Metanephros (tissue), 2 donors: ENCODE measurements at places on chromosomes 4 and X. TPM values are rescaled to one million over a fixed set of nuclear protein-coding genes. Genes with fewer than 3 reads are reported as not detected.

The ZNF718 gene
- 17.0 TPM for total RNA-seq

The FMR1NB gene
- total RNA-seq: not detected

The CYBB gene
- total RNA-seq: 27.5 TPM

The COX7B2 gene
- total RNA-seq: not detected

The DRD5 gene
- total RNA-seq: 1.2 TPM

The NDST3 gene
- 5.5 TPM for total RNA-seq

The CXCL13 gene
- total RNA-seq: 0.58 TPM

The IL21 gene
- total RNA-seq: not detected

The SNCA gene
- 80.4 TPM for total RNA-seq

The DUSP21 gene
- not detected for total RNA-seq

The TEC gene
- 2.8 TPM for total RNA-seq

The IL1RAPL1 gene
- 11.2 TPM for total RNA-seq

The MUC7 gene
- total RNA-seq: not detected

The FGFBP2 gene
- total RNA-seq: 0.47 TPM

The RAB40A gene
- total RNA-seq: 0.88 TPM

The C1QTNF7 gene
- 19.2 TPM for total RNA-seq

The CT55 gene
- 0.12 TPM for total RNA-seq

The NUDT9 gene
- 29.1 TPM for total RNA-seq

The MOB1B gene
- 38.1 TPM for total RNA-seq

The SERTM2 gene
- total RNA-seq: 1.3 TPM

The SLC2A9 gene
- 15.0 TPM for total RNA-seq

The RBMXL3 gene
- not detected for total RNA-seq

The CPZ gene
- total RNA-seq: 21.4 TPM

The CLNK gene
- total RNA-seq: 0.93 TPM

The MND1 gene
- 4.4 TPM for total RNA-seq

The MAGEC2 gene
- total RNA-seq: not detected

The UGT8 gene
- 38.4 TPM for total RNA-seq

The PNMA3 gene
- 12.5 TPM for total RNA-seq

The SH3D19 gene
- 20.1 TPM for total RNA-seq

The POU3F4 gene
- 2.0 TPM for total RNA-seq

The PCDH11X gene
- total RNA-seq: 0.29 TPM

The CXorf65 gene
- 0.23 TPM for total RNA-seq

The CT45A2 gene
- total RNA-seq: not detected

The DUX4 gene
- not detected for total RNA-seq

The DMD gene
- total RNA-seq: 57.1 TPM

The SSX2B gene
- 0.35 TPM for total RNA-seq

The SLC34A2 gene
- total RNA-seq: 17.4 TPM

The PDZD4 gene
- total RNA-seq: 10.6 TPM

The ANAPC4 gene
- 36.8 TPM for total RNA-seq

The COQ2 gene
- total RNA-seq: 12.6 TPM

The CCKAR gene
- total RNA-seq: 0.12 TPM

The PPEF2 gene
- not detected for total RNA-seq

The COL4A6 gene
- total RNA-seq: 14.2 TPM

The PRDM8 gene
- total RNA-seq: 4.9 TPM

The CXCL10 gene
- total RNA-seq: 3.3 TPM

The FGFR3 gene
- total RNA-seq: 97.0 TPM

The ARAP2 gene
- total RNA-seq: 17.4 TPM

The PLXNA3 gene
- total RNA-seq: 28.7 TPM

The MTTP gene
- 3.4 TPM for total RNA-seq

The SMARCA1 gene
- 61.7 TPM for total RNA-seq

The SASH3 gene
- total RNA-seq: 6.7 TPM

The KLHL34 gene
- 0.53 TPM for total RNA-seq

The HTRA3 gene
- 22.1 TPM for total RNA-seq

The SLC9A7 gene
- 7.9 TPM for total RNA-seq

The HSFX4 gene
- total RNA-seq: not detected

The ENAM gene
- 4.8 TPM for total RNA-seq

The UGT2B28 gene
- total RNA-seq: not detected

The GPRIN3 gene
- 12.6 TPM for total RNA-seq

The RBM10 gene
- 47.7 TPM for total RNA-seq
